ENCODE measurements at places on chromosomes 1 and 21.

DNA sequence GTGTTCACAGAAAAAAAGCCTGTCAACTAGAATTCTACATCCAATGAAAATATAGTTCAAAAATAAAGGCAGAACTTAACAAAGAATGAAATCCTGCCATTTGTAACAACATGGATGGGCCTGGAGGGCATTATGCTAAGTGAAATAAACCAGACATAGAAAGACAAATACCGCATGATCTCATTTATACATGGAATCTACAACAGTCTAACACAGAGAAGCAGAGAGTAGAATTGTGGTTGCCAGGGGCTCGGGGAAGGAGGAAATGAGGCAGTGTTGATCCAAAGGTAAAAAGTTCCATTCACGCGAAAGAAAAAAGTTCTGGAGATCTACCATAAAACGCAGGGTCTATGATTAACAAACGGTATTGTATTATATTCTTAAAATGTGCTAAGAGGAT lies 282.6 kb downstream of the MRPL39 start:
- no peak for DNase-seq

- no peak for DNase-seq
Measured at GRCh38 chr1:93437976-93438605, 9.8 kb upstream of the FNBP1L start.

DNA sequence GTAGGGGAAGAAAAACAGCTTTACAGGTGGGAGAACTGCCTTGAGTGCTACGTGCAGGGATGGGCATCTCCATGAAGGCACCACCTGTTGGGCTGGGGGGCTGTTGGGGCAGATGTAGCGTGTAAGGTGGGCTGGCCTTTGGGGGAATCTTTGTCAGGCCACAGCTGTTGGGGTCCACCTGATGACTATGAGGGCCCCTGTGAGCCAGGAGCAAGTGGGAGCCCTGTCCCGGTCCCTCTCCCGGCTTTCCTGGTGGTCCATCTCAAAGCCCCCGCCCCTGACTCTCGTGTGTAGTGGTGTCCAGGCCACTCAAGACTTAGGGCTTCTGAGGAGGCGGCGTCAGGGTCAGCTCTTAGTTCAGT lies 13.5 kb downstream of the SLC37A1 start:
- DNase-seq = no peak

GRCh38 chr1:112172294-112172882 lies 182.9 kb upstream of the KCND3 start:
- no peak for DNase-seq

DNA sequence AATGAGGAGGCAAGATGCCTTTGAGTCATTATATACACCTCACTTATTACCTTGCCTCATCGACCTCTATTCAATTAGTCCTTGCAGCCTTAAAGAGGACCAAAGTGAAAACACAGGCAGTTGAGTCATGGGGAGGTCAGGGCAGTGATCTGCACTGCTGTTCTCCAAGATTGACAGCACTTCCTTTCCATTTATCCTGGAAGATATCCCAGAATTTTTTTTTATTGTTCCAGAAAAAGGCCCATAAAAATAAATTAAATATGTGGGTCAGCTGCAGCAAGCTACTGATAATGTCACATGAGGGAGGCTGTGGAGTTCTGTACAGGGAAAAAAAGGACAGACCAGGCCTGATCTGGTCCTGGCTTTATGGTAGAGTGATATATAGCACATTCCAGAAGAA lies 33.2 kb upstream of the CDC42BPA start:
- no peak for DNase-seq

GRCh38 chr1:182347019-182347418 lies 44.6 kb downstream of the GLUL start:
- DNase-seq = no peak

DNA sequence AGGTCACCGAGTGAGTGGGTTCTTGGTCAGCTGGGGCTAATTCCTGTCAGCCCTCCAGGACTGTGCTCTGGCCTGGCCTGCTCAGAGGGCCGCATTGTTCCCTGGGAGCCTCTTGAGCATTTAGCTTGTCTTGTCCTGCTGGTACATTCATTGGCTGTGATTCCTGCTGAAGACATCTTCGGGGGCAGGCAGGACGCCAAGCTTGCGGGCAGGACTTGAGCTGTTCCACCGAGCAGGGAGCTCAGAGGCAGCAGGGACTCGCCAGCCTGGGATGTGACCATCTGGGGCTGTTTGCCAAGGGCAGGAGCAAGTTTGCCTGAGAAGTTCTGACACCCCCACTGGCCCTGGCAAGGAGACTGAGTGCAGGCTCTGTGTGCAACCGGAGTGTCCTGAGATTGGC lies 7.0 kb upstream of the SLC26A9 start:
- DNase-seq = no peak

- no peak for DNase-seq
Measured at GRCh38 chr1:198275597-198275996, 118.8 kb downstream of the NEK7 start.

DNA sequence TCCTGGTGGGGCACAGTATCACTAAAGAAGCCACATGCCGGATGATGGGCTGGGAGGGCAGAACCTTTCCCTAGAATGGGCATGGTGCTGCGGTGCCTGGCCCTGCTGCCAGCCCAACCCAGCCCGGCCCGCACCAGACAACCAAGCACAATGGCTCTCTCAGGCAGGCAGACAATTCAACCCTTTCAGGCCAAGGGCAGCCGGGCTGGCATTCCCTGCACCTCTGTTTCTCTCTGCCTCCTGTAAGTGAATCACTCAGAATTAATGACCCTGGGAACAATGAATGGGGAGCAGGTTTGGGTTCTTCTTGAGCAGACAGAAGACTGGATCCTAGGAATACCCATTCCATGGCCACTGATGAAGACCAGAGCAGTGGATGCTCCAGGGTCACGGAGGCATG lies 41.0 kb upstream of the IFFO2 start:
- no peak for DNase-seq

DNA sequence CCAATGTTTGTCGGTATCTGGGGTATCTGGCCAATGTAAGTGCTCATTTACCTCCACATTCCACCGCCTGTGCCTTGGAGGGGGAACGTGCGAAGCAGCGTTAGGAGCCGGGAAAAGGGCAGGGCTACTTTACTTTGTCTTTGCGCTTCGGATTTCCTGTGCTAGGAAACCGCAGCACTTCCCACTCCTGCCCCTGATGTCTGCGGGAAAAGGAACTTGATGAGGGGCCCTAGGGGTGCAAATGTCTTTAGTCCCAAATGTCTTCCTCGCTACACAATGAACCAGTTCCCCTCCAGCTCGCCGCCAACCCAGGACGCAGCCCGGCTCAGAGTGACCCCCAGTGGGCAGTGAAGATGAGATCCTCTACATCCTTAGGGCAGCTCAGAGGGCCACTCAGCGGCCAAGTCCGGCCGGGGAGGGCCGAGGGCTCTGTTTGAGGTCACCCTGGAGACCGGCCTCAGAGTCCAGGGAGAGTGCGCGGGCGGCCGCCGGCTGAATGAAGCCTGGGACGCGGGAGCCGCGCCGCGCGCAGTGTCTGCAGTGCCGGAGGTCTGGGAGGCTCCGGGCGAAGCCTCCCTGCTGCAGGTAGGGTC lies at the start of gene DYNLT5:
DYNLT5 (plus strand) TSS at position 460 of the 593 bp plus-strand sequence. CDS start 2,200 bp downstream, outside the sequence.
- no peak for DNase-seq

DNA sequence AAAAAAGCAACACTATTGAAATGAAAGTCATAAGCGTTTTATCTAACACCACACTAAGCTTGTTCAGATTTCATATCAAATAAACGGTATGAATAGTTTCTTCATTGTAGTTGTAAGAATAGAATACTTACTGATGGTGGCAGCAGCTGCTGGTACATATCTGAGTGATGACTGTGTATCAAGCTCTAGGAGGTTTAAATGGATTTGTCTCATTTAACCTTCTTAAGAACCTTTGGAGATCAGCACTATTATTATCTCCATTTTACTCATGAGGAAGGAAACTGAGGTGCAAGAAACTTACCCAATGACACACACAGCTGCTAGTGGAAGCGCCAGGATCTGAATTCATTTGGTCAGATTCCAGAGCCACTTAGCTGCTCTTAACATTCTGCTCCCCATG lies 104.0 kb downstream of the EIF4G3 start:
- no peak for DNase-seq

DNA sequence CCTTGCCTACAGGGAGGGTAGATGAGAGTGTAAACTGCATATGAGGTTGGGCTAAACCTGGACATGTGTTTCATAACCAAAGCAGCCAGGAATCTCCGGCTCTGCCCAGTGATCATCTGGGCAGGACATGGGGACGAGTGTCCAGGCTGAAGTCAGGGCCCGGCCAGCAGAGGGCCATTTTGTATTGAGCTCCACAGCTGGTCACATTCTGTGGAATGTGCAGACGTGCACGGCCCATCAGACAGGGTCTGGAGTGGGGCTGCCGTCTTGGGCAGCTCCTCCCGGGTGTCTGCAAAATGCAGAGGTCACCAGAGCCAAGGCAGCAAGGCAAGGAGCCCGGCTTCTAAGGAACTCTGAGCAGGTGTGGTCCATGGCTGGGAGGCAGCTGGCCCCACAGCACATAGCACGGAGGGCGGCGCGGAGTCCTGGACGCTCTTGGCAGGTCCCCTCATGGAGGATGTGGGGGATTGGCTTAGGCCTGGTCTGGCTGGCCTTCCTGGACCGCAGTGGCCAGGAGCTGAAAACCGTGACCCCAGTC lies 6.2 kb downstream of the LRRC3 start:
- DNase-seq = no peak

DNA sequence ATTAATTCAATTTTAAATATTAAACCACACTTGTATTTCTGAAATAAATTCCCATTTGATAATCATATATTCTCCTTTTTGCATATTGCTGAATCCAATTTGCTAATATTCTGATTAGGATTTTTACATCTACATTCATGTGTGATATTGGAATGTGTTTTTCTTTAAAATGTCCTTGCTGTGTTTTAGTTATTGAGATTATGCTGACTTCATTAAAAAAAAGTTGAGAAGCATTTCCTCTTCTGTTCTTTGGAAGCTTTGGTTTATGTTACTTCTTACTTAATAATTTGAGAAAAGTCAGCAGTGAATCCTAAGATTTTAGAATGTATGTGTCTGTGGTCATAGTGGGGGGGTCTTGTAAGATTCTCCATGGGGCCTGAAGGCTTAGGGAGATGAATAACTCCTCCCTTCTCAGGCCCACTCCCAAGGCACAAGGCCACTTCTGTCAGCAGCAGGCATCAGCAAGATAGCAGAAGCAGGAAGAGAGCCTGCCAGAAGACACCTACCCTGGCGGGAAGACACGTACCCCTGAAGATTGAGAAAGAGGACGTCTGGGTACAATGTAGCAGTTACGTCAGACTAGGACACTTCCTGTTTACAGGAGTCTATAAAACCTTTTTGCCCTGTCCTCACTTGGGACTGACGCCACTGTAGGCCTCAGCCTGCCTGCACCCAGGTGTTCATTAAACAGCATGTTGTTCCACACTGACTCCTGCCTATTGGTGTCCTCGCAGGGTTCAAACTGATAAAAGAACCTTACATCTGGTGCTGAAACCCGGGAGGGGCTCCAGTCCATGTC lies 56.9 kb downstream of the ODF2L start:
- DNase-seq = no peak

- no peak for DNase-seq
Measured at GRCh38 chr1:175222296-175222938, 29.8 kb upstream of the KIAA0040 start.

DNA sequence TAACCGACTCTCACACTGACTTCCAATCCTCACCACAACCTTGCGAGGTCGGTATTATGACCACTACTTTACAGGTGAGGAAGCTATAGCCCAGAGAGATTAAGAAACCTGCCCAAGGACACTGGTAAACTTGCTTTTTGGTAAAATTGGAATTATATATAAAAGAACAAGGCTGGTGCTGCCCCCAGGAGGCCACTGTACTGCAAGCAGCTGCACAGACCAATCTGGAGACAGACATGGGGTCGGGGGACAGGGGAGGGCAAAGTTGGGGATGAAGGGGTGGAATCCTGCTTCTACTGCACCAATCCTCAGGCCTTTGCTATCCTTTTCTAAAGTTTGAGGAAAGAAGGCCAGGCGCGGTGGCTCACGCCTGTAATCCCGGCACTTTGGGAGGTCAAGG lies 280.8 kb downstream of the SPATA17 start:
- no peak for DNase-seq

DNA sequence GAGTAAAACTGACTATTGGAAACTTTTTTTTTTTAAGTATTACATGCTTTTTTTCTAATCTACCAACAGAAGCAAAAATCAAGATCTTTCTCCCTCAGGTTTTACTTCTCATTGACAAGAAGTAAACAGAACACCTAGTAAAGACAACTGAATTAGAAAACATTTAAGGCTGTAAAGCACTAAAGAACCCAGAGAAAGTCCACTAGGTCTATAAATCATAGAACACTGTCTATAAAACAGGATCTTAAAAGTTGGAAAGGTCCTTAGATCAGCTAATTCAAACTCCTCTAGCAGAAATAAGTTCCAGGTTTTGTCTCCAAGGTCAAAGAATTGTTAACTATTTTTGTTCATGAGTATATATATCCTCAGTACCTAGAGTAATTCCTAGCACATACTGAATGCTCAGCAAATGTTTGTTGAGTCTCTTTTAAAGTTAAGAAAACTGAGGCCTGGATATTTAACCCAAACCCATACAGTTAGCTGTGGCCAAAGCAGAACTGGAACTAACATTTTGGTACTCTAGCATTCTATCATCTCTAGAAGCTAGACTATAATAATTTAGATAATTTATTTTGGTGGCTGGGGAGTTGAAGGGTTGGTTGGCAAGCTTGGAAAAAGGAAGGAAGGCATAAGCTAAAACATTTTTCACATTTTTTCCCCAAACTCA lies 3.0 kb downstream of the EPS15 start:
- no peak for DNase-seq

DNA sequence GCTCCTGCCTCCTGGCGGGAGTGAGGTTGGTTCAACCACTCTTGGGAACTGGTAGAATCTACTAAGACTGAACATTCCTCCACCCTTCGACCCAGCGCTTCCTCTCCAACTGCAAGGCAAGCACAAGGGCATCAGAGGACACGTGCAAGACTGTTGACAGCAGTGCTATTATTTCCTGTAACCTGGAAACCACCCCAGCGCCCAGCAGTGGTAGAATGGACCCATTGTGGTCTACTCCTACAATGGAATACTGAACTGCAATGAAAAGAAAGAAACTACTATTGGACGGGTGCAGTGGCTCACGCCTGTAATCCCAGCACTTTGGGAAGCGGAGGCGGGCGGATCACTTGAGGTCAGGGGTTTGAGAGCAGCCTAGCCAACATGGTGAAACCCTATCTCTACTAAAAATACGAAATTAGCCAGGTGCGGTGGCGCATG lies 33.0 kb upstream of the TARDBP start:
- no peak for DNase-seq

- no peak for DNase-seq
Measured at GRCh38 chr1:116379057-116379630, 6.1 kb downstream of the ATP1A1 start.

DNA sequence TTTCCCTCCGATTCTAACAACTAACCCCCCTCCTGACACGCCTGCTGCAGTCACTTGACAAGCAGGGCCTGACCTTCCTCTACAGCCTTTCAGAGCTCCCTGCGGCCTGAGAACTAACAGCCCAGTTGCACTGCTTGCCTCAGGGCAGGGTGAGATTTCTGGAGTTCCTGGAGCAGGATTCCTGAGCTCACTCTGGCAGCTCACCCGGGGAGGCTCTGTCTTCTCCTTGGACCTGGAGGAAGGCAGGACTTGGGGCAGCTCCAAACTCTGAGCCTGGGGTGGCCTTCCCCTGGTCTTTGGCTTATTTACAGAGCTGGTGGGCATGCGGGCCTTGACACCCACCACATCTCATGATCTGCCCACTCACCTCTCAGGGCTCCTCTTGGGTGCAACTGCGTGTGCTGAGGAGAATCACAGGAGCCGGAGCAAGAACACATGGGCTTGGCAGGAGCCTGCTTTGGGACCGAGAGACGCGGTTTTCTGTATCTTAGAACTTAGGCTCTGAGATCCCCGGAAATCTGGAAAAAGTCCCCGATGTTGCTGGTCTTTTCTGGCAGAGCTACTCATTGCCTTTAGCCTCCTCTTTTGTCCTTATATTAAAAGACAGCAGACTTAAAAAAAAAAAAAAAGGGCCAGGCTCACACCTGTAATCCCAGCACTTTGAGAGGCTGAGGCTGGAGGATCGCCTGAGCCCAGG lies 13.1 kb upstream of the SLC25A34 start:
- no peak for DNase-seq
